ENCODE measurements at places on chromosomes 12 and 14. TPM values are rescaled to one million over a fixed set of nuclear protein-coding genes. Genes with fewer than 3 reads are reported as not detected.

Gene GSC
- total RNA-seq = 0.33 TPM

Gene IL25
- total RNA-seq = not detected

Gene LMBR1L
- total RNA-seq = 40.7 TPM

Gene NDRG2
- total RNA-seq = 133 TPM

Gene INHBE
- not detected for total RNA-seq

Gene IL22
- total RNA-seq = not detected

Gene FGF23
- total RNA-seq = not detected

Gene STYK1
- total RNA-seq = not detected

Gene KCNH3
- 1.3 TPM for total RNA-seq

Gene FZD10
- 0.52 TPM for total RNA-seq

Gene ABCD4
- 51.7 TPM for total RNA-seq

Gene NOC4L
- total RNA-seq = 18.1 TPM

Gene SYT1
- 22.7 TPM for total RNA-seq

Gene KRT73
- total RNA-seq = 1.3 TPM

Data from body of pancreas (tissue), 4 donors.